ENCODE measurements at places on chromosomes 4 and X.

GRCh38 chr4:71270901-71271300 lies 67.9 kb upstream of the SLC4A4 start:
- DNase-seq: peak; percentile 39

DNA sequence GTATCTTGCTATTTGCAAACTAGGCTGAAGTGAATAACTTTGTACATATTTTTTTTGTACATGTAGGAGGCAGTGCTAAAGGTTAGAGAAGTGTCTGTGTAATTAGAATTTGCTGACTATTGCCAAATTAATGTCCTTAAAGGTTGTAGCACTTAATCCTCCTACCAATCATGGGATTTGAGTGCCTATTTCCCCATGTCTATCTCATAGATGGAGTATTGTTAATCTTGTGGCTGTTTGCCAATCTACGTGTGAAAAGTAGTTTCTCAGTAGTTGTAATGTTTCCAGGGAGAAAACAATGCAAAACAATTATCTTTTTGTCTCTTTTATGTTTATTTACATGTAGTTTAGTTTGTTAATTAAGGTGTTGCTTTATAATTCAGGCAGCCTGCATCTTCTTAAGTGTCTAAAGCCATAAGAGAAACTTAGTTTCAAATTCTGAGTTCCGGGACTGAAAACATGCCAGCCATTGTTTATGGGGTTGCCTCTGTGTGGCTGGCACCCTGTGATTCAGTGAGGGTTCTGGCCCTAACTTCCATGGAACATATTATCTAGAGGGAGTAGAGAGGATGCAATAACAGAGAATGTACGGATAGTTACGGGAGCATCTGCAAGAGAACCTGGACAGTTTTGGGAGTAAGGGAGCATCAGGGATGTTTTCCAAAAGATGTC lies 142.4 kb downstream of the KLHL8 start:
- no peak for DNase-seq

DNA sequence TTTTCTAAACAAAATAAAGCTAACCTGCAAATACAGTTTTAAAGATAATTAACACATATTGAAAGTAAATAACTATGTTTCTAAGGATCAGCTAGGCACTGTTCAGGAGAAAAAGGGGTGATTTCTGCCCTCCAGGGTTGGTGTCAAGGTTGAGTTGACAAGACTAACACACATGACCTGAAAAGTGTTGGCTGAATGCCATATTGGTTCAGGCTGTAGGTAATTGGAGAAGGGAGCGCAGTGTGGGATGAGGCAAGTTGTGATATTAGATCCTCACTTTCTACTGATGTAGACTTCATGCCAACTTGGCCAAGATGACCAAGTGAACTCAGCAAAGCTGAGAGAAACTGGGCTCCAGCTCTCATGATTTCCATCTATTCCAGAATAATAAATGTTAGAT lies 42.2 kb downstream of the PPM1K start:
- DNase-seq: no peak

DNA sequence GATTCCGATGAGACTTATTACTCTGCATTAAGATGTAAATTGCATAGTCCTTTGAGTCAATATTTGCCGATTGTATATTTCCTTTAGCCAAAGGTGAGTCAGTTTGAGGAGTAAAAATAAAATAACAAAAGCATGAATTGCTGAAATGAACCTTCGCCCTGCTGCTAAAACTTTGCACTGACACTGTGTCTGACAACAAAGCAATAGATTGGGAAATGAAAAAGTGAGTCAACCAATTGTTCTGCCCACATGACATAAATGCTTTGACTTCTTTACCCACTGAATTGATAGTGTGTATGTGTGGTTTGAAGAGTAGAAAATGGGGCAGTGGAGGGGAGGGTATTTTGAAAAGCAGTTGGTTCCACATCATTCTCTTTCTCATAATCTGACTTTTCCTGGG lies 88.4 kb upstream of the AFF2 start:
- DNase-seq: no peak

DNA sequence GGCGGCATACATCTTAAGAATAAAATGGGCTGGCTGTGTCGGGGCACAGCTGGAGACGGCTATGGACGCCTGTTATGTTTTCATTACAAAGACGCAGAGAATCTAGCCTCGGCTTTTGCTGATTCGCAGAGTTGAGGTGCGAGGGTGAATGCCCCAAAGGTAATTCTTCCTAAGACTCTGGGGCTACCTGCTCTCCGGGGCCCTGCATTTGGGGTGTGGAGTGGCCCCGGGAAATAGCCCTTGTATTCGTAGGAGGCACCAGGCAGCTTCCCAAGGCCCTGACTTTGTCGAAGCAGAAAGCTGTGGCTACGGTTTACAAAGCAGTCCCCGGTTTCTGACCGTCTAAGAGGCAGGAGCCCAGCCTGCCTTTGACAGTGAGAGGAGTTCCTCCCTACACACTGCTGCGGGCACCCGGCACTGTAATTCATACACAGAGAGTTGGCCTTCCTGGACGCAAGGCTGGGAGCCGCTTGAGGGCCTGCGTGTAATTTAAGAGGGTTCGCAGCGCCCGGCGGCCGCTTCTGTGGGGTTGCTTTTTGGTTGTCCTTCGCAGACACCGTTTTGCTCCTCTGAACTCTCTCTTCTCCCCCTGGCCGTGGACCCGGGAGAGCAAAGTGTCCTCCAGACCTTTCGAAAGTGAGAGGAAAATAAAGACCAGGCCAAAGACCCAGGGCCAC lies 1.9 kb downstream of the SHOX start:
- DNase-seq: no peak

DNA sequence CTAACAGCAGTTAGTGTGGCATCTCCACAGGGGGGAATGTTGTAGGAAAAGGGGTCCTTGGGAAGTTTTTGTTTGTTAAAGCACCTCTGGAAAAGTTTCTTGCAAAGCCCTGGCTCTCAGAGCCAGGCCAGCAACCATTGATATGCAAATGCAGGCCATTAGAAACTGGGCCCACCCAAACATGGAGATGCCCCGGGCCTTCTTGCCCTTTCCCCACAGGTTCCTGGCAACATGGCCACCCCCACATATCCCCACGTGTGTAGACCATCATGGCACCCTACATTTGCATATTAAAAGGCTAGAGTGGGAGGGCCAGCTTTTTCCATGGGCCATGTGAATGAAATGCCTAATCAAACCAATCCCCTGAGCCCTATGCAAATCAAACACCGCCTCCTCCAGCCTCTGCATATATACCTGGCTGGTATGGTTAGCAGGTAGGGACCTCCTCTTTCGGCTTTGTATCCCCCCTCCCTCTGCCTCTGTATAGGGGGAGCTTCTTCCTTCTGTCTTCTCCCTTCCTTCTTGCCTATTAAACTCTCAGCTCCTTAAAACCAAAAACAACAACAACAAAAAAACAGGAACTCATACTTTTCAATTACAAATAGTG lies 44.0 kb upstream of the ZCCHC13 start:
- DNase-seq: no peak

- DNase-seq: no peak
Observed at GRCh38 chr4:78904143-78904542, 35.1 kb downstream of the PAQR3 start.

DNA sequence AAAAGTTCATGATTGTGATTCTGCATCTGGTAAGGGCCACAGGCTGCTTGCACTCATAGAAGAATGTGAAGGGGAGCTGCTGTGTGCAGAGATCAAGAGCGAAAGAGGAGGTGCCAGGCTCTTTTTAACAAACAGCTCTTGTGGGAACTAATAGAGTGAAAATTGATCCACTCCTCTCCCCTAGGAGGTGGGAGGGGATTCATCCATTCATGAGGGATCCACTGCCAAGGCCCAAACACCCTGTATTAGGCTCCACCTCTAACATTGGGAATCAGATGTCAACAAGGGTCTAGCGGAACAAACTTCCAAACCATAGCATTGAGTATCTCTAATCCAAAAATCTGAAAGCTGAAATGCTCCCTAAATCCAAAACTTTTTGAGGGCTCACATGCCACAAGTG lies 16.4 kb upstream of the PPID start:
- no peak for DNase-seq

DNA sequence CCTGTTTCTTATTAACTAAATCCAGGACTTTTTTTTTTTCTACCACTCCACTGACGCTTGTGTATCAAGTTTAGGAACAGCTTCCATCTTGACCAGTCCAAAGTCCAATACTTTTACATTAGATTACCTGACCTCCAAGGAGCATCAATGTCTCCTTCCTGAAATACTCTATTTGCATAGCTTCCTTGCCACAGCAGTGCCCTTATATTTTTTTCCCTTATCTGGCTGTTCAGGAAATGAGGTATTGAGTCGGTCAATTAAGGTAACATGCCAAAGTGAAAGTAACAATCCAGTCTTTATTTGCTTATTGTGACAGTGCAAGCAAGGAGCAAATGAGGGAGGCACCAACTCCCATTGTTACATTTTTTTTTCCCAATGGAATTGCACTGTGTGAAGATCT lies 730.8 kb upstream of the NDST4 start:
- DNase-seq: no peak

DNA sequence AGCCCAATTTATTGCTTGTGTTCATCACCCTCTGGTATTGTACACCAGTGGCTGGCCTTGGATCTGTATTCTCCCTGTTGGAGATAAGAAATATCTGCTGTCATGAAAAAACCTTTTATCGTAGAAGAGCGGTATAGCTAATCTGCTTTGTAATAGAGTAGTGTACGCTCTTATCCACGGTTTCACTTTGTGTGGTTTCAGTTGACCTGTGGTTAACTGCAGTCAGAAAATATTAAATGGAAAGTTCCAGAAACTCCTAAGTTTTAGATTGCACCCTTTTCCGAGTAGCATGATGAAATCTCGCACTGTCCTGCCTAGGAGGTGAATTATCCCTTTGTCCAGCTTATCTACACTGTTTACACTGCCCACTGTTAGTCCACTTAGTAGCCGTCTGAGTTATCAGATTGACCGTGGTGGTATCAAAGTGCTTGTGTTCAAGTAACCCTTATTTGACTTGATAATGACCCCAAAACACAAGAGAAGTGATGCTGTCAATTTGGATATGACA lies 42.4 kb downstream of the KDM6A start:
- DNase-seq: no peak

- no peak for DNase-seq
Observed at GRCh38 chrX:19540076-19540475, 24.8 kb upstream of the MAP3K15 start.

- DNase-seq: no peak
Observed at GRCh38 chr4:114725066-114725465, 126.5 kb downstream of the UGT8 start.

DNA sequence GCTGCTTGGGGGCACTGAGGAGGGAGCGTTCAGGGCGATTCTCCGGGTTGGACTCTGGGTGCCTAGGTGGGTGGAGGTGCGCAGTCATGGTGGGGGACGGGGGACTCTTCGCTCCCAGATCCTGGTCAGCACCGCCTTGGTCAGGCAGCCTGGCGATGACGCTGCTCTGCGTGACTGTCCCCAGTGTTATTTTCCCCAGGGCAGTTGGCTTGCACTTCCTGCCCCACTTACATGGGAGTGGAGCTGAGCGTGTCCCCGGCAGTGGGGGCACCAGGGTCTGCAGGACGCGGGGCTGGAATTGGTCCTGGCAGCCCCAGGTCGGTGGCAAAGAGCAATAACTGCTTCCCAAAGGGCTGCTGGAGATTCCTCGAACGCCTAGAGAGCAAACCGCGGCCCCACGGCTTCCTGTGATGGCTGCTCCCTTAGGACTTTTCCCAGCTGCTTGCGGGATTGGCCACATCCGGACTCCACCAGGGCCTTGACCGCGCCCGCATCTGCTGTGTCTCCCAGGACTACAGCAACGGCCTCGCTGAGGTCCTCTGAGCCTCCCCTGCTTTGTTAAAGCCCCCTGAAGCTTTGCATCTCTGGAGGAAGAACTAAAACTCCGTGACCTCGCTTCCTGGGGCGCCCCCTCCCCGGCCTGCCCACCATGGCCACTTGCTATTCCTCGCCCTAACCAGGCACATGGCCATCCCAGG lies 35.3 kb upstream of the GPR78 start:
- no peak for DNase-seq

DNA sequence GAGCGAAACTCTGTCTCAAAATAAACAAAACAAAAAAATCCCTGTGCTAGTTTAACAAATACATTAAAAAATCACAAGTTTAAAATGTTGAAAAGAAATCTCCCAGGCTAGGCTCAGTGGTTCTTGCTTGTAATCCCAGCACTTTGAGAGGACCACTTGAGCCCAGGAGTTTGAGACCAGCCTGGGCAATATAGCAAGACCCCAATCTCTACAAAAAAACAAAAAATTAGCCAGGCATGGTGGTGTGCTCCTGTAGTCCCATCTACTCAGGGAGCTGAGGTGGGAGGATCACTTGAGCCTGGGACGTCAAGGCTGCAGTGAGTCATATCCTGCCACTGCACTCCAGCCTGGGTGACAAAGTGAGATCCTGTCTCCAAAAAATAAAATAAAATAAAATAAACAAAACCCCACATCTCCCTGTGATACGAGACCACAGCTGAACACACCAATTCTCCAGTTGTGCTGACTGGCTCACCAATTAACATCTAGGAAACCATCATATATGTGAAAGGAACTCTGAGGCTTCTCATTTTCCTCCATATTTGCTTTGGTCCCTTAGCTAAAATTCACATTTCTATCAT lies 7.3 kb downstream of the RPS4X start:
- peak; percentile 55 for DNase-seq

- no peak for DNase-seq
Observed at GRCh38 chr4:102817613-102818268, 9.6 kb downstream of the UBE2D3 start.

GRCh38 chr4:169492436-169493163 lies 119.8 kb downstream of the NEK1 start:
- DNase-seq: peak; percentile 44

- no peak for DNase-seq
Observed at GRCh38 chr4:56958111-56958517, 19.3 kb downstream of the NOA1 start.

DNA sequence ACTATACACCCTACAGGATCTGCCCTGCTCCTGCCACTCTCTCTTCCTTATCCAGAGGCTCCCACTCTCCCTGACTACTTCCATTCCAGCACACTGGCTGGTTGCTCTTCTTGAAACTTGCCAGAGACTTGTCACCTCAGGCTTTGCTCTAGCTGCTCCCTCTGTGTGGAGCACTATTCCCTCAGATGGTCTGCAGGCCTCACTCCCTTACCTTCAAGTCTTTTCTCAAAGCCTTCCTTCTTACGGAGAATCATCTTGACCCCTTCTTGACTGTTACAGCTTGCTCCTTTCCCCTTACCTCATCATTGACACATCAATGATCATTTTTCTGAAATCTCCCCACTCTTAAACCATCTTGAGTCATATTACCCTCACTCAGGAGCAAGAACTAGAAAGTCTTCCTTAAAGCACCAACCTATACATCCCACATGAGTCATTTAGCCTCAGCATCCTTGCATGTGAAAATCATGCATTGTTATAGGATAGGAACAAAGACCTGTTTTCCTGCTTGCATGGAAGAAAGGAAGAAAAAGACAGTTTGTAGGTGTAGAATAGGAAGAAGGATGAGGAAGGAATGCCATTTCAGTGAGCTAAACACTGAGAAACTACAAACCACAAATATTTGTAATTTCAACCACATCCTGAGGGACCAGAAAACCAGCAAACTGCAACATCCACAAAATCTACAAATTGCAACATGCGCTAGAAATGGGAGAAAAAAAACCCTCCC lies 55.7 kb downstream of the ANTXR2 start:
- DNase-seq: peak; percentile 74

- no peak for DNase-seq
Observed at GRCh38 chrX:112759512-112759911, 79.8 kb upstream of the LHFPL1 start.

- DNase-seq: peak; percentile 32
Observed at GRCh38 chrX:46642145-46642544, 68.6 kb downstream of the CHST7 start.

Data from activated CD4-positive, alpha-beta T cell treated with anti-CD3 and anti-CD28 coated beads, Interleukin-2, Interleukin-6, amounts not matched to agents 100 ng/mL and 50 ng/mL, durations not matched to agents 16 hours and 8 hours (primary cell).